ENCODE measurements at places on chromosomes 3 and 15. TPM values are rescaled to one million over a fixed set of nuclear protein-coding genes. Genes with fewer than 3 reads are reported as not detected.

The SCN10A gene
- total RNA-seq = 0.15 TPM

The NRG4 gene
- total RNA-seq = 0.13 TPM

DNA sequence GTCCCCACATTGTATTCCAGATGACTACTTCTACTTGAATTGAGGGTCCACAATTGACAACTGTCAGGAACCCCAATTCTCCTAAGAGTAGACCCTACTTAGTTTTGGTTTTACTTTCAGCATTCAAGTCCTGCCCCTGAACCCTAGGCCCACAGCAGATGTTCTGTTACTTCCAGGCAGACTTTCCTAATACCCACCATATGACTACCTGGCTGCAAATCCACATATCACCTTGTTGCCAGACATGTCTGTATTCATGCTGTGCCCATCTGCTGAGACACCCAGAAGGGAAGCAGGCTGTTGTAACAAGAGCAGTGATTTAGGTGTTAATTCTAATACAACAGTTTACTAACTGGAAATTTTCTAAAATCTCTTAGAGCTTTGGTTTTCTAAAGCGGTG lies 235.1 kb upstream of the CCDC54 start:
- no peak for ATAC-seq

The SPTBN5 gene
- total RNA-seq = 0.13 TPM

The PTH1R gene
- 18.5 TPM for total RNA-seq

The HDC gene
- total RNA-seq = not detected

DNA sequence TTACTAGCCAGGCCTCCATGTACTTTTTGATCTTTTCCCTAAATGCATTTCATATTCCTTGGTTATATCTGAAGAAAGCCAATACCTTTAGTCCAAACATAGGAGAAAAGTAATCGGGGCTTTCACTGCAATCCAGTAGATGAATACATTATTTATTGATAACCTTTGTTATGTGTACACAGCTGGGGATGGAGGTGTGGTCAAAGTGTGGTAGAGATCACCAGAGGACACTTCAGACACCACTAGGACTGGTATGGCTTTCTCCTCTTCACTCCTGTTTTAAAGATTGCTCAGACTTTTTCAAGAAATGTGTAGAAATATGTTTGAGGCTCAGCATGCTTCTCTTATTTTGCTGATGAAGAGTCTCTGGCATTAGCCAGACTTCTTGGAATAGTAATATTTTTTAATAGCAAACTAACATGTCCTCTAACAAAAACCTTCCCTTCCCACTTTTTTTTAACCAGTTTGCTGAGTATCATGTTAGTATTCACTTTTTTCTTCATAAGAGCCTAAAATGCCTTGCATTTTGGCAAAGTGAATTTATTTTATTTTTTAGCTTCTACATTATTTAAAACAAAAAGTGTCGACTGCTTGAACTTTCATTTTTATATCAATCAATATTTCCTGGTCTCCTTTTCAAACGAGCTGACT lies 65.6 kb upstream of the MBNL1 start:
- no peak for ATAC-seq

The DPPA2 gene
- not detected for total RNA-seq

GRCh38 chr3:13566453-13566748 lies 17.5 kb downstream of the FBLN2 start:
- no peak for ATAC-seq

- ATAC-seq = no peak
Observed at GRCh38 chr3:45968149-45968548, 24.9 kb downstream of the CXCR6 start.

The TM4SF1 gene
- total RNA-seq = 47.9 TPM

GRCh38 chr15:67127331-67127664 lies 61.9 kb downstream of the SMAD3 start:
- ATAC-seq = no peak

GRCh38 chr3:177567833-177568232 lies 370.6 kb upstream of the TBL1XR1 start:
- ATAC-seq = no peak

The ACAD11 gene
- total RNA-seq = 14.8 TPM

Measured in gastroesophageal sphincter (tissue), 4 donors.